ENCODE measurements at places on chromosomes 3 and 15.

GRCh38 chr3:149216193-149216869 lies 5.3 kb downstream of the CP start:
- no peak for DNase-seq

- DNase-seq: no peak
Observed at GRCh38 chr15:77179541-77179998, 108.7 kb upstream of the TSPAN3 start.

DNA sequence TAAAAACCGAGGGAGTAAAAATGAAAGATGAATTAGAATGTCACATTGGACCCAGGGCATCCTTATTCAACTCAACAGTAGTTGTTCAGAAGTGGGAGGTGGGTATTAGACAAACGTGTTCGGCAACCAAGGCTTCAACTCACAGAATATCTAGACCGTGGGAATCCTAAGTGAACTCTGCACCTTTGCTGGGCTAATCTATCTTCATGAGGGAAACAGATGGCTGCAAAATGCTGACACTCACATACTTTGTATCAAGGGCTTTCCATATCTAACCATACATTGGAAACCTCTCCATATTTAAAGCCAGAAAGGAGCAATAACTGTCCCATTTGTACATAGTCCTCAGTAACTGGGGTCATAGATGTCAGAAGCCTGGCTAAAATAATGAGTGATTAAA lies 20.9 kb downstream of the PLSCR1 start:
- DNase-seq: no peak

- no peak for DNase-seq
Observed at GRCh38 chr3:44961888-44962287, 14.1 kb downstream of the ZDHHC3 start.

Data from NCI-H1436 treated with DMSO at 0.1 percent for 48 hours (cell line).